ENCODE measurements at places on chromosomes 6 and 20.

- DNase-seq: no peak
Observed at GRCh38 chr6:168712993-168713392, 272.0 kb downstream of the SMOC2 start.

- DNase-seq: no peak
Observed at GRCh38 chr6:6176586-6177228, 143.8 kb downstream of the F13A1 start.

GRCh38 chr6:161150566-161150965 lies 123.3 kb downstream of the AGPAT4 start:
- DNase-seq: no peak

- DNase-seq: no peak
Observed at GRCh38 chr6:157554747-157555146, 173.8 kb downstream of the ZDHHC14 start.

DNA sequence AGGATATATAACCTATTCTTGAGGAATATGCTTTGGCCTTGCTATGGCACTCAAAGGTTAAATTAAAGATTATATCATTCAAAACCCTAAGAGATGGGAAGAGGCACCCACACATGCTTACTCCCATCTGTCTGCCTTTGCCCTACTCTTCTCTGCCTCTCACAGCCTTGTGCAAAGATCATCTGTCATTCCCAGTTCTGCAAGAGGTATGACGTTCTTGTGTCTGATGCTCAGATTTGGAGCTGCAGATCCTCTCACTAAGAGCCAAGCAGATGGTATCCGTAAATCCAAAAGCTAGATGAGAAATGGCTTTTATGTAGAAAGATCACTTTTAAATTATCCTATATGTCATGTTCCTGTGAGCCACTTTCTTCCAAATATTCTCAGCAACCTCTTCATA lies 112.0 kb downstream of the GPR63 start:
- no peak for DNase-seq

- no peak for DNase-seq
Observed at GRCh38 chr6:128290221-128290620, 230.2 kb downstream of the PTPRK start.

- peak; percentile 82 for DNase-seq
Observed at GRCh38 chr6:14711056-14711703, 534.7 kb upstream of the JARID2 start.

DNA sequence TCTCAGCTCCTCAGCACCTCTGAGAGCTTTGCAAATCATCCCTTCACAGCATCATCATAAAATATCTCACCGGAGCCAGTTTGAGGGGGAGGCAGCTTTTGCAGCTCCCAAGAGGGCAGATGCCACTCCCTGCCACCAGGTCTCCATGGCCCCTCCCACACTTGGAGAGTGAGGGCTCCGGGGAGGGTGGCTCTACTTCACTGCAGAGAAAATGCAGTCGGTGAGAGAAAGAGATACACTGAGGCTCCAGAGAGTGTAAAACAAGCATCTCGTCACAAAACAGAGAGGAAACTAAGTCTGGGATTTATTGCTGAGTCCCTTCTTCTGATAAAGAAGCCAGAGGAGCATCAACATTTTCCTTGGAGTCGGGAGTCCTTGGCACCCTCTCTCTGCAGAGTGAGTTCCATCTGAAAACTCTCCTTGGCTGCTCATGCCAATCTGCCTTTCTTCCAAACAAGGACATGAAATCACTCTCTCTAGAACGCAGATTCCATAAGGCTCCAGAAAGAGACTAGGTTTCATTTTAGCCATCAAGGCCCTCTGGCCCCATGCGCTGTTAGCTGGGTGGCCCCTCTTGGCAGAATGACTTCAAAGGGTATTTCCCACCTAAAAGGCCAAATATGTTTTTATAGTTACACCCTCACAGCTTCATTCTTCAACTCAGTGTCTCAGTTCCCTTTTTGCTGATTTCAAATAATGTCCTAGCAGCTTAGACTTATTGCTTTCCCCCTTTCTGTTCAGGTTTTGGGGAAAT lies 70.6 kb upstream of the F13A1 start:
- DNase-seq: no peak

GRCh38 chr6:142075516-142076101 lies 57.1 kb upstream of the GJE1 start:
- no peak for DNase-seq

- no peak for DNase-seq
Observed at GRCh38 chr6:113695516-113695915, 161.6 kb upstream of the MARCKS start.

- DNase-seq: no peak
Observed at GRCh38 chr6:154509421-154510143, 903 bp downstream of the CNKSR3 start.
